ENCODE measurements at places on chromosomes 7 and 10. TPM values are rescaled to one million over a fixed set of nuclear protein-coding genes. Genes with fewer than 3 reads are reported as not detected.

DNA sequence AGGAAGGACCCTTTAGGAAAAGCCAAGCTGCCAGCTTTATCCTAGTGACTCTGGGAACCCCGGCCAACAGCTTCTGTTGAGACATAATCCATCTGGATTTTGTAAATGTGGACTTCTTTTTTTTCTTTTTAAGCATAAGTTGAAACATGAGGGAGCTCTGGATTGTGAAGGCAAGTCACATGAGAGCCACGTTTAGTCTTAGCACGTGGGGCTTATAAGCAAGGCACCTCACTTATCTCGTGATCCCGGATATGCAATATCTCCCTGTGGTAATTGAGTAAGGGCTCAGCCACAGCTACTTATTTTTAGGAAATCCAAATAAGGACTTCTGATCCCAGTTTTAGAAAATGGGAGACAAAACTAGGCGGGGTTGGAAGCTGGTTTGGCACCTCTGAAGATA lies 111.2 kb upstream of the PTN start:
- H3K27ac ChIP-seq, result peak overlapping the region; percentile 76
- H3K4me1 ChIP-seq, result peaks cover 14% of the 10 kb centered on the region
- H3K4me3 ChIP-seq, result peak overlapping the region; percentile 31
- no peaks in the 10 kb centered on the region for H3K36me3 ChIP-seq

DNA sequence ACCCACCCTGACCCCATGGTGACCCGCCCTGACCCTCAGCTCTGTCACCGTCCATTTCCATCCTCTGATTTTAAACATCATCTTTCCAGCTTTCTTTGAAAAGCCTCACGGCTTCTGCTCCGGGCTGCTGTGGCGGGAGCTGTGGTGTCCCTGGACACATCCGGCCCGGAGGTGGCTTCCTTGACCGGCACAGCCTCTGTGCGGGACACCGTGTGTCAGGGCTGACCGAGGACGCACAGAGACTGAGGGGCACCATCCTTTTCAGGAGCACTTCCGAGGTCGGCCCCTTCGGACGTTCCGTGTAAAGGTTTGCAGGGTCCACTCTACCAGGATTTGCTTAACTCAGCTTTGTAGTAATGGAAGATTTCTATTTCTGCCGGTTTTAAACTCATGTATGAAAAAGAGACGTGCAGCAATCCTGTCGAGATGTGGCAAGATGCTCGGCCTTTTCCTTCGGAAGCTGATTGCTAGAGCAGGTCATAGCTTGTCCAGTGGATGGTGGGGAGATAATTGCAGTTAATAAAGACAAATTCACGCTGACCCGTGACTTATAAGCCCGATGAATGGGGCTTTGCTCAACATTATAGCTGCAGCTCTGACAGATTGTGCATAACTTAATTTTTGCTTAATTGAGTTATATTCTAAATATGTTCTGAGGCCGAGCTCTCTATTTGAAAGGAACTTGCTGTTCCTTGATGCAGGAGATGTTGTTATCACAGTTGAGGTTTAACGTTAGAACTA lies 54.4 kb upstream of the CFAP46 start:
- H3K4me3 ChIP-seq, result no peak overlapping the region
- H3K27ac ChIP-seq, result no peak overlapping the region
- no peaks in the 10 kb centered on the region for H3K4me1 ChIP-seq
- H3K27me3 ChIP-seq, result no peaks in the 10 kb centered on the region
- no peak for DNase-seq

DNA sequence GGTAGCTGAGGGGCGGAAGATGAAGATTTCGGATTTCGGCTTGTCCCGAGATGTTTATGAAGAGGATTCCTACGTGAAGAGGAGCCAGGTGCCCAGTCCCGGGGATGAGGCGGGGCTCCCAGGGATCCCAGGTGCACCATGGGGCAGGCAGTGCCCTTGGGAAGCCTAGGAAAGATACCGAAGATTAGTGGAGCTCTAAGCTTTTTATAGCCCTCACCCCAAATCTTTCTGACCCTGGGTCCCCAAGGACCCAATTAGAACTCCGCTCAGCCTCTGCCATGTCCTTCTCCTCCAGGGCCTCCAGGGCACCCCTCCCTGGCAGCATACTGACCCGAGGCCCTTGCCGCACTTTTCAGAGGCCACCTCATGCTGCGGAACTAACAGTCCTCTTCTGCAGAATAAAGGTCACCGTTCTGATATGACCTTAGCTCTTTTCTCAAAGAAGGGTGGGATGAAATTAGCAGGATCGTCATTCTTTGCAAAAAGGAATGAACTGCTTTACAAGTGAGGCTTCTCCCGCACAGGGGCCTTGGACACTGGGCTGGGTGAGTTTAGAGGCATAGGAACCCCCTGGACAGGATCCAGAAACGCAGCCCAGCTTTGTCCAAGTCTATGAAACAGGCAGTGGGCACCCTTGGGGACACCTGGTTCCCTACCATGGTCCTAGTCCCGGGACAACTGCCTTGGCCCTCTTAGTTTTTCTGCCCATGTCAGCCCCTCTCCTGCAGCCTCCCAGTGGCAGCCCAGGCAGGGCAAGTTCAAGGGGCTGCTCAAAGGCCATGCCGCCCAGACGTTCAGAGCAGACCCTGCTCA lies 17.9 kb upstream of the CSGALNACT2 start:
- no peaks in the 10 kb centered on the region for H3K27me3 ChIP-seq
- H3K27ac ChIP-seq, result no peak overlapping the region
- no peak for DNase-seq
- no peaks in the 10 kb centered on the region for H3K4me1 ChIP-seq

DNA sequence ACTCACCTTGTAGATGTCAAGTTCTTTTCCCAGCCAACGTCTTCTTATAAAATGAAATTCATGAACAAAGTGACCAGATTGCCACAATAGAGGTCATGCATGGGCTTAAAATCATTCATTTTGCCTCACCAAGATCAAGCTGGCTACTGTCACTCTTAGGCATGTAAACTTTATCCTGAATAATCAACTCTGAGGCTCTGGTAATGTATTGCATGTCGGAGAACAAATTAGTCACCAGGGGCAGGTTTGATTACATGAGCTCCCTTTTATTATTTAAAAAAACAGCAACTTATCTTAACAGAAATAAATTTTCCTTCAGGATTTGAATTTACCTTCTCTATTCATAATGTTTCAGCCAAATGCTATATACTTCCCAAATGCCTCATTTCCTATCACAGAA lies 112.9 kb upstream of the SP4 start:
- no peak for DNase-seq
- H3K4me1 ChIP-seq, result no peaks in the 10 kb centered on the region
- no peaks in the 10 kb centered on the region for H3K27me3 ChIP-seq
- H3K36me3 ChIP-seq, result no peaks in the 10 kb centered on the region

DNA sequence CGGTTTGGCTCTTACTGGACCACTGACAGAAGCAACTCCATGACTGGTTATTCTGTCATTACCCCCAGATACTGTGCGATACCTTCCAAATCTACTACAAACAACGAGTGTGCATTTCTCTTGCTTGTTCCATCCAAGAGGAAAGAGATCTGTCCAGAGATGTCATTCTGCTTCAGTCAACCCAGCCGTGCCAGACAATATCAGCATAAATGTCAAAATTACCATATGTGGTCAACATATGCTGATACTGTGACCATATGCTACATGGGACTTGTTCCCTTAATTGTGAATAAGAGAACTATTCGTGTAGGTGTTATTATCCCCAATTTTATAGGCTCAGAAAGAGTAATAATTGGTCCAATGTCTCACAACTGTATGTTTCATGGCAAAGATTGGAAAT lies 143.2 kb upstream of the PRSS1 start:
- H3K27ac ChIP-seq, result no peak overlapping the region
- no peak for DNase-seq
- no peaks in the 10 kb centered on the region for H3K4me1 ChIP-seq
- no peaks in the 10 kb centered on the region for H3K27me3 ChIP-seq
- no peaks in the 10 kb centered on the region for H3K36me3 ChIP-seq

- H3K4me1 ChIP-seq, result no peaks in the 10 kb centered on the region
- no peaks in the 10 kb centered on the region for H3K36me3 ChIP-seq
- no peak overlapping the region for H3K4me3 ChIP-seq
- DNase-seq, result no peak
- no peak overlapping the region for H3K27ac ChIP-seq
These were observed 37.2 kb downstream of the CYCS start for GRCh38 chr7:25087855-25088254.

GRCh38 chr7:107850216-107850615 lies 40.8 kb upstream of the DLD start:
- no peak overlapping the region for H3K4me3 ChIP-seq
- DNase-seq, result no peak
- H3K4me1 ChIP-seq, result no peaks in the 10 kb centered on the region
- no peak overlapping the region for H3K27ac ChIP-seq
- no peaks in the 10 kb centered on the region for H3K27me3 ChIP-seq

DNA sequence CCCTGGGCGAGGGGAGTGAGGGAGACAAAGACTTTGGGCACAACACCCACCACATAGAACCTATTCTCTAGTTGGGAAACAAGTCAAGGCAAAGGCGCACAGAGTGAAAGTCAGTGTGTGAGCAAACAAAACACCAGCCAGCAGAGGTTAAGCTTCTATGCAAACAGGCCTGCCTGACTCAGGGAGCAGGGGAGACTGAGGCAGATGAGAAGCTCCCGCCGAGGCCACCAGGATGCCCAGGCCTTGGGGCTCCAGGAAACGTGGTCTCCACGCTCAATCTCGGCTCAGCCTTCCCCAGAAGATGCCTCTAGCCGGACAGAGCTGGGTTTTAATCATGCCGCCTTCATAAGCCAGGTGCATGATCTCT lies 74.1 kb upstream of the KCNMA1 start:
- H3K27me3 ChIP-seq, result no peaks in the 10 kb centered on the region
- H3K36me3 ChIP-seq, result no peaks in the 10 kb centered on the region
- no peaks in the 10 kb centered on the region for H3K4me1 ChIP-seq
- no peak for DNase-seq
- no peak overlapping the region for H3K4me3 ChIP-seq

GRCh38 chr7:45129181-45129800 lies 17.8 kb upstream of the TBRG4 start:
- no peaks in the 10 kb centered on the region for H3K36me3 ChIP-seq
- no peak overlapping the region for H3K27ac ChIP-seq
- no peaks in the 10 kb centered on the region for H3K4me1 ChIP-seq
- H3K4me3 ChIP-seq, result no peak overlapping the region

DNA sequence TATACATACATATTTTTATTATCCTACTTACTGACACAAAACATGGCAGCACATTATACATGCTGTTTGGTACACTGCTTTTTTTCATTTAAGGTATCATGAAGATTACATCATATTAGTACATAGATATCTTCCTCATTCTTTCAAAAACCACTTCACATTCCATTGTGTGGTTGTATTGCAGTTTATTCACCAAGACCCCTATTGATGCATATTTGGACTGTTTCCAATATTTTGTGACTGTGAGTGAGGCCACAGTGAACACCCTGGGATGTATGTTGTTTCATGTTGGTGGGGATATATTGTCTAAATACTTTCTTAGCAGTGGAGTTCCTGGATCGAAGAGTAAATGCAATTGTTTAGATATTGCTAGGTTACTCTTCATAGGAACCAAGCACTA lies 39.0 kb downstream of the TFAM start:
- H3K4me3 ChIP-seq, result no peak overlapping the region
- no peaks in the 10 kb centered on the region for H3K4me1 ChIP-seq
- no peaks in the 10 kb centered on the region for H3K36me3 ChIP-seq
- H3K27ac ChIP-seq, result no peak overlapping the region
- no peaks in the 10 kb centered on the region for H3K27me3 ChIP-seq

- peaks cover 8% of the 10 kb centered on the region for H3K36me3 ChIP-seq
- no peaks in the 10 kb centered on the region for H3K4me1 ChIP-seq
- H3K27ac ChIP-seq, result peak overlapping the region; percentile 76
- no peaks in the 10 kb centered on the region for H3K27me3 ChIP-seq
These were observed 6.3 kb downstream of the KIAA1217 start for GRCh38 chr10:24215196-24215595.

- H3K4me1 ChIP-seq, result no peaks in the 10 kb centered on the region
- H3K27ac ChIP-seq, result no peak overlapping the region
- no peaks in the 10 kb centered on the region for H3K36me3 ChIP-seq
These were observed 20.2 kb downstream of the PLPP4 start for GRCh38 chr10:120477021-120477742.

DNA sequence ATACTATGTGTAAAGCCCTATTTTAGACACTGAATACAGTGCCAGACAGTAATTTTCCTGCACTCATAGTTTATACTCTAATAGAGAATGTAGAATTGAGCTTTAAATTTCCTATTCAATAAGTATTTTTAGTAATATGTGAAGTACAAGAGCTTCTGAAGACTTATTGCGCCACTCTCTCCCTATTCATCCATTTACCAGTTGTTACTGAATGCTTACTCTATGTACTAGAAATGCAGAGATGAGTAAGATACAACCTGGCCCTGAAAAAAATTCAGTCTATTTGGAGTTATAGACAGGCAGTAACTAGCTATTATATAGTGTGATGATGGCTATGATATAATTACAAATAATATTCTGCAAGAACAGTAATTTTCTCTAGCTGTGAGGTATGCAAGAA lies 98.8 kb downstream of the ADK start:
- no peak overlapping the region for H3K27ac ChIP-seq
- H3K4me1 ChIP-seq, result no peaks in the 10 kb centered on the region
- no peaks in the 10 kb centered on the region for H3K36me3 ChIP-seq
- H3K27me3 ChIP-seq, result no peaks in the 10 kb centered on the region

GIMAP8 gene
- total RNA-seq, result 6.6 TPM

MYOF gene
- 13.4 TPM for total RNA-seq

THSD7A gene
- total RNA-seq, result 0.85 TPM

SPDYE2 gene
- not detected for total RNA-seq

ITPRID1 gene
- not detected for total RNA-seq

SOSTDC1 gene
- 2.1 TPM for total RNA-seq

AFAP1L2 gene
- 5.8 TPM for total RNA-seq

PON3 gene
- total RNA-seq, result 1.7 TPM

OR2A42 gene
- total RNA-seq, result 0.39 TPM

Measured in right atrium auricular region (tissue), 2 donors.